A172 (cell line): ENCODE measurements at places on chromosomes 16 and 17. TPM values are rescaled to one million over a fixed set of nuclear protein-coding genes. Genes with fewer than 3 reads are reported as not detected.

GRCh38 chr17:36495076-36495578, 8.6 kb downstream of the ZNHIT3 start:
- DNase-seq, result no peak

Gene C17orf78
- not detected in 2 replicates for total RNA-seq

GRCh38 chr16:50428116-50428515, 59.3 kb upstream of the BRD7 start:
- peak; percentile 36 for DNase-seq

DNA sequence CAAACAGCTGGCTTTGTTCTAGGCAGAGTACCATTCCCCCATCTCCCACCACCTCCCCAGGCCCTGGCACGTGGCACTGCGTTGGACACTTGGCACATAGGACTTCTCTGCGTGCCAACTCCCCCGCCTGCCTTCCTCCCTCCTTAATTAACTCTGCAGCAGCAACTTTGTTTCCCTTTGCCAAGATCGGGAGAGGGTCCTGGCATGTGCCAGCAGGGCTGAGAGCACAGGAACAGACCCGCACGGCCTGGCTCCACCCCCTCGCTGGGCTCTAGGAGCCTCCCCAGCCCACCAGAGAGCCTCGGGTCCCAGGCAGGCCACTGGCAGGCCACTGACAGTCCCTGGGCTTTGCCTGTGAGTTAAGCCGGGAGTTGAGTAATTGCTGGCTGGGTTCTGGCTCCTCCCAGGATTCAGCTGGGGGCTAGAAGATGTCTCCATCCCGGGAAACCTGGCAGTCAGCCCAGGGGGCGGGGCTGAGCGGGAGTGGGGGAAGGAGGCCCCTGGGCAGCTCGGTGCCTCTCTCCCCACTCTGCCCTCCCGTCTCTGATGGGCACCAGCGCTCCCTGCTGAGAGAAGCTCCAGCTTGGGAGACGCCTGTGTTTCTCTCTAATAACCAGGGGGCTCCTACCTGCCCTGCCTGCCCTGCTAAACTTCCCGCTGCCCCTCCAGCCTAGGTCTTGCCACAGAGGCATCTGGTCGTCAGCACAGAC, 224.0 kb upstream of the TNRC6C start:
- peak; percentile 52 for DNase-seq

DNA sequence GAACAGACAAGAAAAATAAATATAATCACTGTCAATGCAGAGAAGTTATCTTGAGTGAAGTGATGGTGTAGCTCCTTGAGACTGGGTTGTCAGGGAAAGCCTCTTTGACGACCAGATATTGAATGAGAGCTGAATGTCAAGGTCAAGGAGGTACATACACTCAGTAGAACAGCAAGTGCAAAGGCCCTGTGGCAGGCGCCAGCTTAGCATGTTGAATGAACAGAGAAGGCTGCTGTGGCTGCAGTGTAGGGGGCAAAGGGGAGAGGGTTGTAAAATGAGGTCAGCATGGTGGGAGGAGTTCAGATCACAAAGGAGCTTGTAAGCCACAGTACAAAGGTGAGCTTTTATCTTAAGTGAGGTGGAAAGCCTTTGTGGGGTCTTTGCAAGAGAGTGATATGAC, 111.5 kb downstream of the ZFHX3 start:
- DNase-seq, result no peak

- DNase-seq, result no peak
Observed at GRCh38 chr16:12350945-12351344, 374.4 kb downstream of the SNX29 start.

Gene KCNG4
- total RNA-seq, result 0.02 TPM in 1 of 2 replicates, not detected in the other

GRCh38 chr17:2435181-2435741, 34.4 kb upstream of the MNT start:
- DNase-seq, result no peak

DNA sequence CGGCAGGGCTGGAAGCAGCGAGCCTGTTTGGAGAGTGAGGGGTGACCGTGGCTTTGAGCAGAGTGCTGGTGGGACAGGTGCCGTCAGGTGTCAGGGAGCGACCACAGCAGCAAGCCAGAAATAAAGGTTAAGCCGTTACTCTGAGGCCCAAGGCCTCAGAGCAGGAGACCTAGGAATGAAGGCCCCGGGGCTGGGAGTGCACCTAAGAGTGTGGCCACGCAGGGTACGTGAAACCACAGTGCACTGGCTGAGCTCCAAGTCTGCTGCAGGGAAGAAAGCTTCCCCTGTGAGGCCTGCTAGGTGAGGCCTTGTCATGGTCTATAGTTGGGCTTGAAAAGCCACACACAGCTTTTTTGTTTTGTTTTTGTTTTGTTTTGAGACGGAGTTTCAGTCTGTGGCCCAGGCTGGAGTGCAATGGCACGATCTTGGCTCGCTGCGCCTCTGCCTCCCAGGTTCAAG, 8.7 kb downstream of the CLUAP1 start:
- no peak for DNase-seq

Gene CLDN7
- 1.2 TPM in 1 of 2 replicates, not detected in the other for total RNA-seq

Gene VMO1
- total RNA-seq, result not detected in 2 replicates

DNA sequence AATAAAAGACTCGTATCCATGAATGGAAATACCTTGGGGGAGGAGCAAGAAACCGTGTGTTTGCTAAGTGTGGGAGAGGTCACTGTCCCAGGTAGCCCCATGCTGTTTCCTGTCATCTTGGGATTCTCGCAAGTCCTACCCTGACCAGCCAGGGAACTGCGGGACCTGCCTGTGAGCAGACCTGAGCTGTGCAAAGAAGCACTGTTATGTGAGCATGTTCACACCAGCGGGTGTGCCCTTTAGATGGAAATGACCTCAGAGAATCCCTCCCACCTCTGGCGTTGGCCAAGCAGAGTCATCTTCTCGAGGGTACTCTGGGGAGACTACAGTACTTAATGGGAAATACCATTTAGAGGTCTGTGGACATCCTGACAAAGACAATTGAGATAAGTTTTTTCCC, 127.0 kb upstream of the MON1B start:
- DNase-seq, result no peak

DNA sequence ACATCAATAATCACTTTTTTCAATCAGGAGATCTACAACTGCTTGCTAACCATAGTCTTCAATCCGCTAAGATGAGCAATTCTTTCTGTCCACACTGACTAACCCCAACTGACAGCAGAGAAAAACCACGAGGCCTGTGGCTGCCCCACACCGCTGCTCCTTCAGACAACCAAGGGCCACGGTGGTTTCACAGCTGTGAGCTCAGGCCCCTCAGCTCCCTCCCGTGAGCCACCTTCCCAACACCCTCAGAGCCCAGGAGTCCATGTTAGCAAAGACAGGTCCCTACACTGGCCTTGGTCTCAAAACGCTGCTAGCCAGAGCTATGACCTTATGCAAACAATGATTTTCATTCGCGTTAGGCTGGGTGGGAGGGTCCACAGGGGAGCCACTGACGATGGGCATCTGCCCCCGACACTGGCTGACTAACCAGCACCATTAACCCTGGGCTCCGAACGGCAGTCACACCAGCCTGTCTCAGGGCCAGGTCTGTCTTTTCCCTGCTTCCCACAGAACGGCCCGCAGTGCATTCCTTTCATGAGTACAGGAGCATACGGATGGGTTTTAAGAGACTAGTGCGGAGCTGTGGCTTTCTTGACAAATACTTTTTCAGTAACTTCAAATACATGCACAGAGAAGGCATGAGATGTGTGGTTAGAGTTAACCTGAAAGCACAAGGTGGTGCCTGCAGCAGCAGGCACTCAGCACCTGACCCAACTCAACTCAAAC, 67.3 kb downstream of the ANKRD11 start:
- peak; percentile 65 for DNase-seq

- DNase-seq, result no peak
Observed at GRCh38 chr17:75397217-75397616, 8.3 kb downstream of the GRB2 start.

- DNase-seq, result no peak
Observed at GRCh38 chr17:58597371-58597770, 82.9 kb upstream of the MTMR4 start.

DNA sequence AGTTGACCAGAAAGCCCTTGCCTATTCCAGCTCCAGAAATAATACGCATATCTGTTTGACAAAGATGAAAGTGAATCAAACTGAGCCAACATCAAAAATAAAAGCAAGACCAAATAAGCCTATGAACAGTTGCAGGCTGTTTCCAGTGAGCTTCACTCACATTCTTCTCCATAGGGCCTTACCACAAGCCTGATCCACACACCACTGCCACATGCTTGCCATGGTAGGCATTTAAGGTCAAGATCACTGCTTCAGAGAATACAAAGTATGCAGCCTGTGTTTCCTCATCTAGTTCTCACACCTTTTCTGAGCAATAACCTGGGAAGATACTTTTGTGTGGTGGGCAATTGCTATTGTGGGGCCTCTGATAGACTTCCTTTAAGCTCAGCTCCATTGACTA, 1060.2 kb downstream of the CDH11 start:
- no peak for DNase-seq

Gene ATF7IP2
- total RNA-seq, result not detected in 2 replicates

DNA sequence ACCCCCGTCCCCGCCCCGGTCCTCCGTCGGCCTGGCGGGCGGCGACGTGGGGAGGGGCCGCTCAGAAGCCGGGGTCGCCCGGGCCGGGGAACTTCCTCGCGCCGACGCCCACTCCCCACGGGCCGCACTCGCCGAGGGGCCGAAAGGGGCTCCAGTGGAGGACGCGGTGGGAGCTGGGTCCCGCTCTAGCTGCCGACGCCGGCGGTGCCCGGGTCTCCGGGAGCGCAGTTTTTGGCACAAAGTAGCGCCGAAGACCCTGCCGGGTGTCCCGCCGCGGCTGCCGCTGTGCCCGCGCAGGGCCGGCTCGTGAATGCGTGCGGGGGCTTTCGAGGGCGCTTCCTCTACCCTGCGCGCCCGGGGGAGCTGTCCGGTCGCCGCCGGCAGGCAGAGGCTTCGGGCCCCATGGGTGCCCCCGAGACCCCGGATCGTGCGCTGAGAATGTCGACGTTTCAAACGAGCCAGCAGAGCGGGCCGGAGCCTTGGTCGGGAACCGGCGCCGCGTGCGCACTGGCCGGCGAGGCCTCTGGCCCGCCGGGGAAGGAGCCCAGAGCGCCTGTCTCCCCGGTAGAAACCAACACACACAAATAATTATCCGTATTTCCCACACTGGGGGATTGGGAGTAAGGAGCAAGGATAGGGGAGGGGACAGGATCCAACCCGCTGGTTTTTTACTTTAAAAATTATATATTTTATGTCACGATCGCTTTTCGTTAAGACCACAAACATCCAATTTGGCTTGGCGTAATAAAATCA, 46.6 kb upstream of the SLC38A10 start:
- DNase-seq, result no peak

DNA sequence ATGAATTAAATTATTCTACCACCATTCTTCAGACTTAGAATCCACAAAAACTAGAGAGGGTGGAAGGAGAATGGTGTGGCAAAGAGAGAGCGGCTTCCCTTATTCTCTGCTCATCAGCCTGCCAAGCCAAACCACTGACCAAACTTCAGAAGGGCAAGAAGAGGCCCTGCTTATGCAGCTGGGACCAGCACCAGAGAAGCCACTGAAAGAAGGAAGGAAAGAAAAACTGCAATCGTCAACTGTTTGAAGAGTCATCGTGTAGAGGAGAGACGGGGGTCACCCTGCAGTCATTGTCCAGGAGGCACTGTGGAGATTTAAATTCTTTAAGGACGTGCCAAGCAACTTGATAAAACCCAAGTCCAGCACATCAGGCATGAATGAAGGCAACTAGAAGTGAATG, 15.6 kb downstream of the PMP22 start:
- no peak for DNase-seq

- no peak for DNase-seq
Observed at GRCh38 chr17:50189550-50190292, 11.7 kb downstream of the COL1A1 start.

DNA sequence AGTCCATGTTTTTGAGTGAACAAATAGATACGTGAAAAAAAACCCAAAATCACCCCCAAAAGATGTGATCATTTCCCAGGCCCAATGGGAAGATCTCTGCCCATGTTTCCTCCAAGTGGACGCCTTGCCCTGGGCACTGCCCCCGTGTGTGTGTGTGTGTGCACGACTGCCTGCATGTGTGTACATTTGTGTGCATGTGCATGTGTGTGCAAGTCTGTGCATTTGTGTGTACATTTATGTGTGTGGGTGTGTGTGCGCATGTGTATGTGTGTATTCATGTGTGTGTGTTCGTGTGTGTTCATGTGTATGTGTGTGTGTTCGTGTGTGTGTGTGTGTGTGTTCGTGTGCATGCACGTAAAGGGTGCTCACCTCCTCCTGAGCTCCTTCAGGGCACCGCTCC, 16.8 kb upstream of the LRRC37A3 start:
- no peak for DNase-seq

Gene KRT17
- total RNA-seq, result 0.29 TPM in 1 of 2 replicates, not detected in the other

DNA sequence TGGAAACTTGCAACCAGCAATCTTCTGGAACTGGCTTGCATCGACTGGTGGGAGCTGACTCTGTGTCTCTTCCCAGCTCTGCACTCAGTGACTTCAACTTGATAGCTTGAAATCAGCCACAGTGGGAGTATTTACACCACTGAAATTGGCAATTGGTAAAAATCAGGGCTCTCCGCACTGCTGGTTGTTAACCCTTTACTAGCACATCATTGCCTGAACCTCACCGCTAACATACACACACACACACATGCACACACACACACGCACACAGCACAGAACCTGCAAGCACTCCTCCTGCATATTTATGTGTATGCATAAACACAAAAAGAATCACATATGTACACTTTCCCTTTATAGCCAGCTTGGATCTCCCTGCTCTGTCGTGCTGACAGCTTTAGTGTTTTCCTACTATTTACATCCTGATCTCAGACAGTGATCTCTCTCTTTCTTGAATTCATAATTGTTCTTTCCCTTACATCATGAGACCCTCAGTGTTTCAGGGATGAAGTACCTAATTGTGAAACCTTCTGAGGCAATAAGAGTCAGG, 7.9 kb upstream of the TMIGD1 start:
- no peak for DNase-seq

Gene CEP20
- 130 and 138 TPM in 2 replicates for total RNA-seq

DNA sequence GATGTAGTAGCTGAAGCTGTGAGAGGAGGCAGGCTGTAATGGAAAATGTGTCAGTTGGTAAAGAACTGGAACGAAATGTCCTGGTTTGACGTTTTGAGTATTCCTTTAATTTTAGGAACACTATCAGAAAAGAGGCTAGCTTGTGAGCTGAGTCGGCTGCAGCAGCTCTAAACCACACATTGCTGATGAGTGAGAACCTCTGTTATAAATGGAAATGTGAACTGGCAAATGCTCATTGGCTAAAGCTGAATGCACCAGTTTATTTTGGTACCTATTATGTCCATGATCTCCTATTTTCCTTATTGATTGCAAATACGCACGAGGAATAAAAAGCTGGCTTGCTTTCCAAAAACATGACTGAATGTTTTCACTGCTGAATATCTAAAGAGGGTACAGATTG, 11.0 kb upstream of the WIPI1 start:
- no peak for DNase-seq

GRCh38 chr16:88702371-88703210, 3.6 kb downstream of the RNF166 start:
- no peak for DNase-seq

DNA sequence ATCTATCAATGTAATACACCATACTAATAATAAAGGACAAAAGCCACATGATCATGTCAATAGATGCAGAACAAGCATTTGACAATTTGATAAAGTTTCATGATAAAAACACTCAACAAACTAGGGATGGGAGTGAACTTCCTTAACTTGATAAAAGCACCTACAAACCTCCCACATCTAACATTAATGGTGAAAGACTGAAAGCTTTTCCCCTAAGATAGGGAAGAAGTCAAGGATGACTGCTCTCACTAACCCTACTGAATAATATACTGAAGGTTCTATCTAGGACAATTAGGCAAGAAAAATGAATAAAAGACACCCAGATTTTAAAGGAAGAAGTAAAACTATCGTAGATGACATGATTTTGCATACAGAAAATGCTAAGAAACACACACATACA, 10.4 kb upstream of the DYNLL2 start:
- DNase-seq, result no peak

Gene P2RX5
- 32.7 and 35.4 TPM in 2 replicates for total RNA-seq
